ENCODE measurements at places on chromosomes 4 and X. TPM values are rescaled to one million over a fixed set of nuclear protein-coding genes. Genes with fewer than 3 reads are reported as not detected.

The FAM114A1 gene
- total RNA-seq, result 0.33 TPM

The CT45A10 gene
- not detected for total RNA-seq

The FGFRL1 gene
- total RNA-seq, result 7.1 TPM

The FRMD7 gene
- total RNA-seq, result not detected

The CPZ gene
- total RNA-seq, result 0.75 TPM

The ZRSR2 gene
- total RNA-seq, result 24.2 TPM

All from activated CD4-positive, alpha-beta memory T cell treated with anti-CD3 and anti-CD28 coated beads, Interleukin-2, amount 10 ng/mL, durations not matched to agents 7 days and 5 days (primary cell).